ENCODE measurements at places on chromosomes 6 and 20. TPM values are rescaled to one million over a fixed set of nuclear protein-coding genes. Genes with fewer than 3 reads are reported as not detected.

DNA sequence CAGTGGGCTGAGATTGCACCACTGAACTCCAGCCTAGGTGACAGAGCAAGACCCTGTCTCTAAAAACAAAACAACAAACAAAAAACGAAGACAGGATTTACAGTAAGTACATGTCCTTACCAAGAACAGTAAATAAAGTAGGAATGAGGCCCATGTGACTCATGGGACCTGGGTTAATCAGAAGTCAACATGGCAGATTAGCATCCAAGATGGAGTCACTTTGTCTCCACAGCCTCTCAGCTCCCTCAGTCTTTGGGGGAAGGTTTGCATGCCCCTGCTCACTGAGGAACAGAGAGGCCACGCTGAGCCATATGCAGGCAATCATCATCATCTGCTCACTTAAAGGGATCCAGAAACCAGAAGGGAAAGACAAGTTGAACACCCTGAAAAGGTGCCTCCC, 7.8 kb upstream of the MUC22 start:
- no peak for DNase-seq

DNA sequence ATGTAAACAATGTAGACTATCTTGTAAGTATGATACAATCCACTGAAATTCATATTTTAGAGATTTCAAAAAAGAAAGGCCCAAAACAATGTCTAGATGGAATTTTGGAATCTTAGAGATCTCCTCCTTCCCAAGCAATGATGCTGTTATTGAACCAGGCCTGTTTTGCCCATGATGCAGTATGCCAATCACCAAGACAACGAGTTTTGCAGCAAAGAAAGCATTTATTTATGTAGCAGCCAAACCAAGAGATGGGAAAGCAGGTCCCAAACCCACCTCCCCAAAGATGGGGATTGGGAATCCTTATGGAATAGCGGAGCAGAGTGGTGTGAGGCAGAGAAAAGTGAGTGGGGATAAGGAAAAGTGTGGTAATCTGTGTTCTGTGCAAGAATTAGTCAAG, 197.8 kb upstream of the NT5E start:
- DNase-seq = no peak

Gene METTL24
- 0.48 TPM for total RNA-seq

Gene HFE
- total RNA-seq = 14.1 TPM

- DNase-seq = no peak
These were observed 356.7 kb downstream of the QKI start for GRCh38 chr6:163771180-163771579.

DNA sequence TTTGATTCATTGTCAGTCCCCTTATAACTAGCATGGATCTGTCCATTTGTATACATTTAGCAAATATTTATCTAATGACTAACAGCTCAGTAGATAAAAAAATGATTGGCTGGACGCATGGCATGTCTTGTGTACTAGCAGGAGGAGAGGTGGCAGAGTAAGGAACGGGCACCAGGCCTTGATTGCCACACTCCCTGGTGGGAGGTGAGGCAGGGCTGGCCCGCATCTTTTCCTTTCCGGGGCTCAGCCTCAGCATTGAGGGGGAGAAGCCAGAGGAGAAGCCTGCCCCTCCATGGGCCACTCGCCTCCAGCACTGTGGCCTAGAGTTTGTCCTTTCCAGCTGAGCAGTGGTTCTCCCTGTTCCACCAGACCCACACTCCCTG, 84.9 kb upstream of the TMEM181 start:
- no peak for DNase-seq
